ENCODE measurements at places on chromosomes 11 and 22. TPM values are rescaled to one million over a fixed set of nuclear protein-coding genes. Genes with fewer than 3 reads are reported as not detected.

DNA sequence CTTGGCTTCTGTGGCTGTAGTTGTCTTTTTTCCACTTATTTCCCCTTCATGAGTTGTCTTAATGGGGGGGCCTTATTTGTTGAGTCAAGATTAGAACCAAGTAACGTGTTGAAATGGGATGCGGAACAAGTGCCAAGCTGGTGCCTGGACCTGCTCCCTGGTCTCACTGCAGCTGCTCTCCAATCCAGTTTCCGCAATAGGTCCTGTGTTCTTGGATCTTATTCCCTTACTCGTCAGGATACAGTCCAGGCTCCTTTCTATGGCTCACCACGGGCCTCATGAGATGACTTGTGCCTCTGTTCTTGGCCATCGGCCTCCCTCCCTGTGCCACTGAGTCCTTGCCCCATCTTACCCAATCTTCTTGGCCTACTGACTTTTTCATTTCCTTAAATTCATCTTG lies 159.6 kb upstream of the CADM1 start:
- DNase-seq = no peak

GRCh38 chr11:43947815-43948214 lies 5.4 kb downstream of the C11orf96 start:
- DNase-seq = no peak

- DNase-seq = no peak
These were observed 43.6 kb downstream of the OR2AG2 start for GRCh38 chr11:6727971-6728760.

DNA sequence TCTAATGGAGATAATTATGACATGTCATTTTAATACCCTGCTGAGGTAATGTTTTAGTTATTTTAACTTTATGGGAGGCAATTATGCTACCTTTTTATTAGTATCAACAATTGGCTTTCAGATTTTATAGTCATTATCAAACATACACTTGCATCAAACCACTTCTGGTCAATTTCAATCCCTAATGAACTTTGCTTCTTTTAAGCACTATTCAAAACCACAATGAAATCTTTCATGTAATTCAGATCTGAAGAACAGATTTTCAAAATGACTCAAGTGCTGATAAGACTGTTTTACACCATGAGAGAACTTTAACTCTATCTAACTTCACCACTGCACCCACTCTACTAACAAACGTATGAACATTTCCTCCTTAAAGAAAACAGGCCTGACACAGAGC lies 25.9 kb upstream of the CCDC34 start:
- no peak for DNase-seq

DNA sequence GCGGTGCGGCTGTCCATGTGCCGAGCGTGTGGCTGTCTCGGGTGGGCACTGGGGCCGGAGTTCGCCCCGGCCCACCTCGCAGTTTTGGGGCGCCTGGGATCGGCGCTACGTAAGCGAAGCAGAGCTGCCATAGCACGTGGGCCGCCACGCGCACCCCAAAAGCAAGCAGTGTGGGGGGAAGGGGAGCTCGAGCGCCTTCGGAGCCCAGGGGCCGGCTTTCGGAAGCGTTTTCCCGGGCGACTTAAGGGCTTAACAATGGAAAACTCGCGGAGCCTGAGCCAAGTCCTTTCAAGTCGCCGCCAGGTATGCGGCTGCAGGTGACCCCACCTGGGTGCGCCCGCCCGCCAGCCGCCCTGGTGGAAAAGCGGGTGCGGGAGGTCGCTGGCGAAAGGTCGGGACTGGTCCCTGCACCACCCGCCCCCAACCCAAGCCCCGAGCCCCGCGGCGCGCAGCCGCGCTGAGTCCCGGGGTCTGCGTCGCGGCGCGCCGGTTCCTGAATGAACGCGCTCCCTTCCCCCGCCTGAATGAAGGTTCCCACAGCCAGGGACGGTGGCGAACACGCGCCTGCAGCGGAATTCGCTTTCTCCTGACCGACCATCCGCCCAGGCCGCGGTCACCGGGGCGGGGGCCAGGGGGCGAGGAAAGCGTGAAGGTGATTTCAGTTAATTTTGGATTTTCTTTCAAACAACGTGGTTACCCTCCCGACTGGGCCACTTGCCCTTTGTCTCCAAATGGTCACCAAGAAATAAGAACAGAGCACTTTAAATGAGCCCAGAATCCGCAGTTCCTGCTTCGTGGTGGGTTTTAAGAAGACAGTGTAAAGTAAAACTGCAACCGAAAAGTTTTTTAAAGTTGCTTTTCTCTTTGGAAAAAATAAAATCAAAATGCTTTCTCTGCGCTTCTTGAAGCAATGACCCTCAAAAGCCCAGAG lies 2.8 kb upstream of the CCND1 start:
- DNase-seq = no peak

DNA sequence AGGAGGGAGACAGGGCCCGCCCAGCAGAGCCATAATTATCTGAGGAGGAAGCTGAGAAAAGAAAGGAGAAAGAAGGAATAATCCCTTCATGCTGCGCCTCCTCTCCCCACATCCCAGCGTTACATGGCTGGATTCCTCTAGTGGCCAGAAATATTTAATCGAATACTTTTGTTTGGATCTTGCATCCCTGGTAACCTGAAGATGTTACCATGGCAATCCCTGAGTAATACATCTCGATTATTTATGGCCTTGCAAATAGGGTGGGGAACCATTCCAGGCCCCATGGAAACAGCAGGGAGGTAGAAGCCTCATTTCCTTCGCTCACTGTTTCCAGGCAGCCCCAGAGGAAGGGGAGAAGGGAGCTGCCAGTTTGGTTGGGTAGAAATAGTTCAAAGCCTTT lies 357.7 kb downstream of the BUD13 start:
- DNase-seq = no peak

- DNase-seq = no peak
These were observed 267.5 kb downstream of the SBF2 start for GRCh38 chr11:10026514-10026913.

DNA sequence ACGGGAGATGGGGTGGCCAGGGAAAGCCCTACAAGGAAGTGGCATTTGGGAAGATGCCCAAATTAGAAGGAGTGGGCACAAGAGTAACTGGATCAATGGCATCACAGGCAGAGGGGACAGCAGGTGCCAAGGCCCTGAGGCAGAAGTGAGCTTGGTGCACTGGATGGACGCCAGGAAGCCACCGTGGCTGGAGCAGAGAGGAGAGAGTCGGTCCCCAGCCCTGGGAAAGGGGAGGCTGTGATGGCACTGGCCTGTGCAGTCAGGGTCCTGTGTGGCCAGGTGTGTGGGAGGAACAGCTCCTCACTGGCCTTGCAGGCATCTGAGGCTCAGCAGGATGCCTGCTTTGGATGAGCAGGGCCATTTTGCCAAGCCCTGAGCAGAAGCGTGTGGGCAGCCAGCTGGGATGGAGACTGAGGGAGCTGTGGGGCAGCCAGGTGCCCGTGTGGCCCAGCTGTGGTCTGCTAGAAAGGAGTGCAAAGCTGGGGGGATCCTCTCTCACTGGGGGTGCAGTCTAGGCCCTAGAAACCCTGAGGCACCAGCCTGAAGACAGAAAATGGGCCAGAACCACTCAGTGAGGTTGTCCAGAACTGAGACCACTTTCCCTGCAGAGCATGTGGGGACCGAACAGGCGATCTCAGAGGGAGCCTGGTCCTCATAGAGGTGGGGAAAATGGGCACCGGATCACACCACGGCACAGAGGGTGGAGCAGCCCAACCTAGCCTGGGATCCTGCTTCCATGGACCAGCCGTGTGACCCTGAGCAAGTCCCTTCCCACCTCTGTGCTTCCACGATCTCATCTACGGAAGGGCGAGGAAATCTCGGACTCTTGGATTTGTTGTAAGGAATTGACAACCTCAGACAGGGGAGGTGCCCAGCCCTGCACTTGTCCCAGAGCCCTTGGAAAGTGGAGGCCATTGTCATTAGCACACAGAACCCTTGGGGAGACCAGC lies 78.6 kb upstream of the RTL6 start:
- DNase-seq = no peak

- DNase-seq = no peak
These were observed 16.6 kb downstream of the SCUBE1 start for GRCh38 chr22:43326331-43327156.

DNA sequence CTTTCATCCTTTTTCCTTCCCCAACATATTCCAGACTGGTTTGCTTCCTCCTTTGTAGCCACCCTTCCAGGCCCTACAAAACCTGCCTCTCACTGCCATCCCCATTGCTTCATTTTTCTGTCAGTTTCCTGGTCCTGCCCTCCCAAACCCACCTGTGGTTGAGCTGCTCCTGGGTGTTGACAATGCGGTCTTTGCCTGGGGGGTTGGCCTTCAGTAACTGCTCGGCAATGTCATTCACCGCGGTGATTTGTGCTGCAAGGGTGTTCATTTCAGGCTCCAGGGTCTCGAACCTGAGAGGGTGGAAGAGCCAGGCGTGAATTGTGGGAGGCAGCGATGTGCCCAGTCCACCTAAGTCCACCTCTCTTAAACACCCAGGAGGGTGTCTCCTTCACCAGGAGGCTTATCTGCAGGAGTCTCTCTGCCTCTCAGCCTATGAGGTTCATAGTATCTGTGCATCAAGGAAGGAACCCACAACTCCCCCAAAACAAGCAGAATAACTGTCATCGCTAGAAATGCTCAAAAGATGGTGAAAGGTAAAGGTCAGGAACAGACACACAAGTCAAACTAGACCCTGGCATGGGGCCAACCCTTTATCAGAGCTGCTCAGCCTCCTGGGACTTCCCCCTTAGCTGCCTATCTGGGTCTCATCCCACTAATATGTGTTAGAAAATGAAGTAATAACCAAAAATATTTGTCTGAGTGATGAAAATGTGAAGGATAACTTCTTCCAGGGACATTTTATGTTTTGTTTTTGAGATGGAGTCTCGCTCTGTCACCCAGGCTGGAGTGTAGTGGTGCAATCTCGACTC lies 23.9 kb upstream of the RBM4B start:
- DNase-seq = no peak

- DNase-seq = no peak
These were observed 34.7 kb downstream of the OPCML start for GRCh38 chr11:133497477-133498140.

DNA sequence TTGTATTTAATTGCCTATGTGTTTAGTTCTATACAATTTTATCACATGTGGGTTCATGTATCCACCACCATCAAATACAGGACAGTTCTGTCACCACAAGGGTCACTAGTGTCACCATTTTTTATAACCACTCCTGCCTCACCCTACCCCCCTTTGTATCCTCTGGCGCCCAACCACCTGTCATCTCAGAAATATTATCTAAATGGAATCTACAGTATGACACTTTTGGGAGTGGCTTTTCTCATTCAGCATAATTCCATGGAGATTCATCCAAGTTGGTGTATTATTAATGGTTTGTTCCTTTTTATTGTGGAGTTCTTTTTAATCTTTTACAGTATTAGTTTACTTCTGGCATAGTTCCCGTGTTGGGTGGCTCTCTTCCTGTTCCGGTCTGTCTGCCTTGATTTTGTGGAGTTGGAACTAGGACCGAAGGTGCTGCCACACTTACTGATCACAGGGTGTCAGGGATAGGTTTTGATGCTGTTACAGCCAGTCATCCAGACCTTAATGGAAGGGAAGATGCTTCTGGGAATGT lies 58.5 kb downstream of the TNRC6B start:
- DNase-seq = no peak

- no peak for DNase-seq
These were observed 66.3 kb downstream of the PRDM11 start for GRCh38 chr11:45212566-45213315.

DNA sequence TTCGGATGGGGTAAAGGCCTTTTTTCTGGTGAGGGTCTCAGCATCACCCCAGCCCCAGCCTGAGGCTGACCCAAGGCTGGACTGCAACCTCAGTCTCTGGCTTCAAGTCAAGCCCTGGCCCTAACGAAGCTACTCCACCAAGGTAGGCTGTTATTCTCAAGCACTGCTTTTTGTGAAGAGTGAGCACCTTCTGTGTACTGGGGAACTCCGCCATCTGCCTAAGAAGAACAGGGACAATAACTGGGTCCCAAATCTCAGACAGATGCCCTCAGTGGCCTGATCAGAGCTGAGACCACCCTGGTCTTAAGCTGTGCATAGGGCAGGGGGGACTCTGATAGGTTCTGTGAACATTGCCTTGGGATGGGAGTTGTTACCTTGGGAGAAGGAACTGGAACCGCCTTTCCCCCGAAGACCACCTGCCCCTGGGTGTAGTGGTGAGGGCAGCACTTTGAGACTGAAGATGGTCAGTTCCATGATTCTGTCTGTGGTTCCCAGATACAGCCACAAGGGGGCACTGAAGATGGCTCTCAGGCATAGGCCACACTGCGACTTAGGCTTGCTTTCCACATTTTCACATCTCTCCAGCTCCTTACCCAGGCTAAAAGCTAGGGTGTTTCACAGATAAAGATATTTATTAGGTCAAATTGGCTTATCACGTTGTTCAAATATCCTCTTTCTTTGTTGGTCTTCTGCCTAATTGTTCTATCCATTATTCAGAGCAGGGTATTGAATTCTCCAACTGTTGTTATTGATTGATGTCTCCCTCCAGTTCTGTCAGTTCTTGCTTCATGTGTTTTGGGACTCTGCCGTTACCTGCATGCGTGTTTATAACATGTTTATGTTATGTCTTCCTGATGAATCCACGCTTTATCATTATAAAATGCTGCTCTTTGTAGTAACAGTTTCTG lies 11.8 kb upstream of the UVRAG start:
- DNase-seq = no peak

DNA sequence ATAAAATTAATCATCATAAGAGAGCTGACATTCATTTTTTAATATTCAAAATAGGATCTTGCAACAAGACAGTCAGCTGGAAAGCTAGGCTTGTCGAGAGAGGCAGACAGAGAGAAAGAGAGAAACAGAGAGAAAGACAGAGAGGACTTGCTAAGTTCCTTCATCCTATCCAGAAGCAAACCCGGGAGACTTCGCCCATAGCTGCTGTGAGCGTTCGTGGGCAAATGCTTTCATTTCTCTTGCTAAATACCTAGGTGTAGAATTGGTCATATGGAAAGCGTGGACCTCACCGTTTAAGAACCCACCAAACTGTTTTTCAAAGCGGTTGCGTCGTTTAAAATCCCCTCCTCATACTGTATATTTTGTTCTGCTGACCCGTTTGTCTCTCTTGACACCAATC lies 25.3 kb upstream of the KRTAP5-6 start:
- DNase-seq = no peak

DNA sequence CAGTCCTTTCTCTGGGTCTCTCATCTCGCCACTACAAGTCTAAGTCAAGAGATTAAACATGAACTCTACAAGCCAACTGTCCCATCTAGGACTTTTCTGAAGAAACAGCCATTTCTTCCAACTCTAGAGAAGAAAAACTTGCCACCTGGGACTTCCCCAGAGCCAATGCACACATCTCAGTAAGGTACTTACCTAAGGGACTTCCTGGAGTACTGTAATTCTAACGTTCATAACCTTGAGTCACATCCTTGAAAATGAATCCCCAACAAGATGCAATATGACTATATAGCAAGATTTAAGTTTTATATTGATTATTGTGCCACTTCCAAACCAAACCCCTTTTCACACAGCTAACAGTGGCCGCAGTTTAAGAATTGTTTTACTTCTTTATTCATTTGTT lies 11.9 kb upstream of the ISX start:
- no peak for DNase-seq

- DNase-seq = no peak
These were observed 15.6 kb downstream of the ARAP1 start for GRCh38 chr11:72736452-72737069.

- DNase-seq = no peak
These were observed 13.3 kb upstream of the PPP6R3 start for GRCh38 chr11:68447015-68447801.

- DNase-seq = no peak
These were observed 2.4 kb upstream of the OR8D2 start for GRCh38 chr11:124322356-124322755.

Gene OR52E8
- total RNA-seq = not detected

Gene INS
- not detected for total RNA-seq

Gene CCDC34
- 2.3 TPM for total RNA-seq

Gene TSGA10IP
- total RNA-seq = not detected

Gene BACE1-AS
- total RNA-seq = 5.3 TPM

Gene PKP3
- 712 TPM for total RNA-seq

Gene XPNPEP3
- 8.6 TPM for total RNA-seq

Gene PANX2
- total RNA-seq = 4.5 TPM

Gene SYCE3
- total RNA-seq = not detected

Measured in esophagus squamous epithelium (tissue), 5 donors.